ENCODE measurements at places on chromosomes 16 and 17.

DNA sequence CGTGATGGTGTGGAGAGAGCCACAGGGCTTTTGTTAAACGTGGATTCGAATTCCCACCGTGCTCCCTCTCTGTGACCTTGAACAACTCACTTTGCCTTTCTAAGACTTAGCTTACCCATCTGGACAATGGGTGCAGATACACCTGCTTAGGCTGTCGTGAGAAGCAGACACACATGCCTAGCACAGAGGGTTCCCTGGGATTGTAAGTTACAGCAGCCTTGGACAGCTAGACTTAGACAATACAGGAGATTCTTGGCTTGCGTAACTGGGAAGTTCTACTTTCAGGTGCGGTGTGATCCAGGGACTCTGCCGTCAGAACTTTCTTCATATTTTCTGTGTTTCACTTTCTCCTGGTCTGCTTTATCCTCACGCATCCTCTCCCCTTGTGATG lies 127.0 kb downstream of the ABCC1 start:
- DNase-seq = no peak

- peak; percentile 72 for DNase-seq
Observed at GRCh38 chr17:73291260-73291801, 20.5 kb downstream of the CDC42EP4 start.

DNA sequence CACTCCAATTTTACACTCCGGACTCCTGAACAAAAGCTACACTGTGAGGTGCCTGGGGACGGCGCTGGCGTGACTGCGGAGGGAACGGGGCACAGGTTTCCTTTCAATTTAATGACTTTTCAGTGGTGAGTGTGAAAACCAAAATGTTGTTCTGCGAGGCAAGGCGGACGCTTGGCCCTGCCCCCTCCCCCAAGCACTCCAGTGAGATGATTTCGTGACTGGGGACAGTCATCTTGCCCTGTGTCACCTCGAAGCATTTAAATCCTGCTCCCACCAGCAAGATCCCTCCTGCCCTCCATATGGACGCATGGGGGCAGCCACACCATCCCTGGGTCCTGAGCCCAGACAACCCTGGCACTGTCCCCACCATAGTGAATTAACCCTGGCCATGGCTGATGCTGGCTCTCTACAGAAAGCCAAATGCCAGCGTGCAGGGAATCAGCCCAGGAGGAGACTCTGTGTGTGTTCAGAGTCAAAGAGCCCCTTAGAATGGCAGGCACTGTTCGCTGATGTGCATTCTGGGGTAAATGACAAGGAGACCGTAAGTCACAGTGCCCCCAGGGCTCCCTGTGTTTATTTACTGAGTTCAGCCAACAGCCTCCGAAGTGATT lies 41.0 kb downstream of the C16orf95 start:
- DNase-seq = no peak

DNA sequence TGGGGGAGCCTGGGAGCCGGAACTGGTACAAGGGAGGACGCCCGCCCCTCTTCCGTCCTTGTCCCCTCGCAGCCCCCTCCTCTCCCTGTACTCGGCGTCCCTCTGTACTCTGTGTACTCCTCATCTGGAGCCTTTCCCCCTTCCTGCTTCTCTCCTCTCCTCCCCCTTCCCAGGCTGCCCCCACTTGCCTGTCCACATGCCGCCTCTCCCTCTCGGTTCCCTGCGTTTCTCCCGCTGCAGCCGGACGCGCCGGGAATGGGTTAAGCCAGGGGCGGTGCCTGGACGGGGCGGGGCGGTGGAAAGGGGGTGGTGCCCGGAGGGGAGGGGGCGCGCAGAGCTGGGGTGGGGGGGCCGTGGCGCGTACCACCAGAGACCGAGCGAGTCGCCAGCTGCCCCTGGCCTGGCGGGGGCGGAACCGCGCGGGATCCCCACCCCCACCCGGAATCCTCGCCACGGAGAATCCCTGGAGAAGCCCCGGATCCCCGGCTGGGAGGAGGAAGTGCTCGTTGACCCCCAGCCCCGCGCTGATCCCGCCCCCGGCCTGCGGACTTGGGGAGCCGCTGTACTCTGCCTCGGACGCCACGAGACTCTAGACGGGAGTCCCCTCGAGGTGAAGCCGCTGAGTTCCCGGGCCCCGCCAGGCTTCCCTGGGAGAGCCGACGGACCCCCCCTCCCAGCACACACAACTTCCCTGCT lies 22.6 kb downstream of the GJD3 start:
- peak; percentile 40 for DNase-seq

- peak; percentile 85 for DNase-seq
Observed at GRCh38 chr17:58317421-58318064, 11.1 kb downstream of the TSPOAP1 start.

GRCh38 chr17:36690190-36690589 lies 88.8 kb downstream of the MRM1 start:
- DNase-seq = no peak

- DNase-seq = no peak
Observed at GRCh38 chr16:81494434-81494806, 49.8 kb downstream of the CMIP start.

- DNase-seq = no peak
Observed at GRCh38 chr17:40068584-40068916, 5.8 kb downstream of the THRA start.

DNA sequence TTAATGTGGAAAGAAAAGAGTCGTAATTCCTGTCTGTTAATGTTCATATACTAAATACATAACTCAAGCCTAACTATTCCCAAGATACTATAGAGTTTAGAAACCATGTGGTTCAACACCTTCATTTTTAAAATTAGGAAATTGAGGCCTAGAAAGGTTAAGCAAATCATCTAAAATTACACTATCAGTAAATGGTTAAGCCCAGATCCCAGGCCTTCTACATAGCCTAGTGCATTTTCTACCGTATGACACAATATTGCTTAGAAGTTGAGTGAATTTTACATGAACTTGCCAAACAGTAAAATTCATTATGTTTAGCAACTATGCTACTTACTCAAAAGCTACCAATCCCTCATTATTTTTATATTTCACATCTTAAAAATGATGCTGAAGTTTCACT lies 6.8 kb downstream of the NACA2 start:
- DNase-seq = no peak

- DNase-seq = no peak
Observed at GRCh38 chr16:89385712-89386111, 104.6 kb downstream of the ANKRD11 start.

DNA sequence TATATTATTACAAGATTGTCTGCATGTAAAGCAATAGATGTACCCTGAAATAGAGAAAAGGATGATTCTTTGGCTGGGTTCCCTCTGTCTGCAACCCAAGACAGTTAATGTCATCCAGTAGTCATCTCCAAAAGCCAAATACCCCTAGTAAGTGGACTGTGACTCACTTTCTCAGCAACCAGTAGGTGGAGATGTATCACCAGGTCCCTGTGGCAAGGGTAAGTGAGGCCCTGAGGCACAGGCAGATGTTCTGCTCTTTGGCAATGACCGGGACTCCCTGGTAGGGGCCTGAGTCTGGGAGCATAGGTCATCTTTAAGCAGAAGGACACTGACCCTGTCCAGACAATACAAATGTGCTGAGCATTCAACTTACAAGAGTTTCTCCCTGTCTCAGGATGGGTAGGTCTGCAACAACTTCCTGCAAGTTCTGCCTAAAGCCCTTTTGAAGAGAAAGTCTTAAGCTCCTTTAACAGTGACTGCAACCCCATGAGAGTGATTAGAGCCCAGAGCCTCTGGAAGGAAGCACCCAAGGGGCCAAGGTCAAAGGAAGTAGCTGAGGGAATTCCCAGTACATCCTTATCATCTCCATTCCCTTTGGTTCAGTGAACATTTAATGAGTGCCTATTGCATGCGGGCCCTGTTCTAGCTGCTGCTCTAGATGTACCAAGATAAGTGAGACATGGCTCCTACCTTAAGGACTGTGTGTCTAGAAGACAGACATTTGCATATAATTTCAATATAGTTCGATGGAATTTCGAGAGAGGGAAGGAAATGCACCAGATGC lies 31.9 kb downstream of the PMP22 start:
- peak; percentile 40 for DNase-seq

DNA sequence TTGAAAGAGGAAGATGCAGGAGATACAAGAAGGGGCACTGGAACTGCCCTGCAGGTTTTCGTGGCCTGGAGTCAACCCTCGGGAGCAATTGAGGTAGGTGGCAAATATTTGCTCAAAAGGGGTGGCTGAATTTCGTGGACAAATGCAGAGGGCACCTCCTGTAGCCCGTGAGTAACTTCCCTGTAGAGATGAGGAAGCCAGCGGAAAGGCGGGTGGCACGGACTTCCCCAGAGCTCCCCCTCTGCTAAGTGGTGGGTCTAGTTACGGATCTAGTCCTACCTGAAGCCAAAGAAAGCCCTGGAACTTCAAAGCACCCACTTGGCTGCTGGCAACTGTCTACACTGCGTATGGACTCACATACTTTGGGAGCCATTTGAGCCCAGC lies 1.0 kb upstream of the ATP2C2 start:
- no peak for DNase-seq

GRCh38 chr16:8751481-8752311 lies 45.7 kb downstream of the TMEM186 start:
- DNase-seq = peak; percentile 77

- DNase-seq = no peak
Observed at GRCh38 chr16:50859628-50860360, 117.9 kb downstream of the CYLD start.

- DNase-seq = peak; percentile 68
Observed at GRCh38 chr17:75087558-75088453, at the start of gene SLC16A5. SLC16A5 (plus strand) TSS chr17:75087954; CDS start chr17:75093637, 5,683 bp downstream.

- DNase-seq = no peak
Observed at GRCh38 chr16:84087466-84088151, 29.1 kb downstream of the MBTPS1 start.

GRCh38 chr17:57144567-57144966 lies 59.5 kb downstream of the AKAP1 start:
- DNase-seq = no peak

- DNase-seq = peak; percentile 38
Observed at GRCh38 chr17:61410141-61411010, 10.7 kb downstream of the TBX2 start.

DNA sequence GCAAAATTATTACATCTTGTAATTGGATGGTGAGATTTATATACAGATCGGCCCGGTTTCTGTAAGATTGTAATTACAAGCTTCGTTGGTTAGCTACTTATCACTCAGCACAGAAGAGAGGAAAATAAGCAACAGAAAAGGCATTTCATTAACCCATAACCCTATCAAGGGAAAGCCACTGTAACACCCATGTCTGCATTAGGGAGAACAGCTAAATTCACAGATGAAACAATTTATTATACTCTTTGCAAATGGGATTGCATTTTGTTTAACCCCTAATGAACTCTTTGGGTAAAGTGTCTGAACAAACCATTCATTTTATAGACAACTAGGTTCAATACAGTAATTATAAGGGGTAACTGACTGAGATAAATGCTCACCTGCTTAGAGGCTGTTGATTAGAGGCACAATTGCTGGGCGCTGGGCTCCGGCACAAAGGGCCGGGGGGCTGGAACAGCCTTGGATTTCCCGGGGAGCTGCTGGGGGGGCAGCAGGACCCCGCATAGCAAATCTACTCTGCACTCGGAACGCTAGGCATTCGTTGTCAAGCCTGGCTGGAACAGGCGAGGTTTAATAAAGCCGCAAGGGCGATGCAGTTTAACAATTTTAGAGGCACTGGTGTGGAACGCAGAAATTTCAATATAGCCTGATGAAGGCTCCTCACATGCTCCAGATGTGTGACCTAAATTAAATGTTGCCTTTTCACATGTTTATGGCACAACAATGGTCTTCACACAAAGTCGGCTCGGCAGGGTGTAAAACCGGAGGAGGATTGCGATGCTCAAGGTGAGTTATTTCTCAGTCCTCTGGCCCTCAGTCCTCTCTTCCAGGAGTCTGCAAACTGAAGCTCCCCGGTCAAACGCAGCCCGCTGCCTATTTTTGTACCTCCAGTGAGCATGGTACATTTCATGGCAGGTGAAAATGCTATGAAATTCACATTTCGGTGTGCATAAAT lies 134.0 kb upstream of the IRX6 start:
- DNase-seq = no peak

GRCh38 chr17:57104461-57105175 lies 19.6 kb downstream of the AKAP1 start:
- DNase-seq = no peak

DNA sequence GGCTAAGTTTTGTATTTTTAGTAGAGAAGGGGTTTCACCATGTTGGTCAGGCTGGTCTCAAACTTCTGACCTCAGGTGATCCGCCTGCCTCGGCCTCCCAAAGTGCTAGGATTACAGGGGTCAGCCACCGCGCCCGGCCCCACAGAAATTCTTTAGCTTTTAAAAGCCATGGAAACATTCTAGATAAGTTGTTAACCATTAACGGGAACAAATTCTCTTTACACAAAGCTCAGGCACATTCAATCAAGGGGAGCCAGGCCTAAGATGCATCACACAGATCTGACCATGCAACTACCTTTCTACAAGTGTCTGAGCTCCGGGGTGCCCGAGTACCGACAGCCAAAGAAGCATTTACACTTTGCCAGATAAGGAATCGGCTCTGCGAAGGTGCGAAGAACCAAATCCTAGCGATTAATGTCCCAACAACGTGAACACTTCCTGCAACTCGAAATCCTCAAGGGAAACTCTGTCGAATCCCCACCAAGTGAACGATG lies 1.0 kb downstream of the EMC8 start:
- peak; percentile 15 for DNase-seq

DNA sequence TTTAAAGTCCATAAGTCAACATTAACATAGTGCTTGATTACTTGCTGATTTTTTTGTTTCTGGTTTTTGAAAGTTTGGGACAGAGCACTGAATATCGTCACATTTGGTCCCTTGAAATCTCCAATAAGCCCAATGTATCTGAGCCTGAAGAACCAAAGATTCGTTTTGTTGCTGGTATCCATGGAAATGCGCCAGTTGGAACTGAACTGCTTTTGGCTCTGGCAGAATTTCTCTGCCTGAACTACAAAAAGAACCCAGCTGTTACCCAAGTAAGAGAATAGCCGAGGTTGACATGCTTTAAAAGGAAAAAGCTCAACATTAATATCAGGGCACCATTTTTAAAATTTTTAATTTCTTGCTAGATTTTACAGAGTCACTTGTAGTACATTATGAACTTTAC lies 27.7 kb upstream of the GOSR1 start:
- no peak for DNase-seq

GRCh38 chr17:43979671-43980070 lies 24.8 kb upstream of the NAGS start:
- DNase-seq = no peak

- peak; percentile 59 for DNase-seq
Observed at GRCh38 chr17:42774066-42774745, 957 bp downstream of the VPS25 start.

- DNase-seq = no peak
Observed at GRCh38 chr17:69143151-69143550, 1.5 kb upstream of the ABCA6 start.

GRCh38 chr16:72474501-72475123 lies 302.7 kb upstream of the PMFBP1 start:
- DNase-seq = peak; percentile 46

GRCh38 chr17:66331038-66331816 lies 28.8 kb downstream of the PRKCA start:
- no peak for DNase-seq

- peak; percentile 74 for DNase-seq
Observed at GRCh38 chr17:2090804-2091534, 36.1 kb downstream of the HIC1 start.

- DNase-seq = no peak
Observed at GRCh38 chr17:46106966-46107644, 86.1 kb downstream of the KANSL1 start.

Data from epithelial cell of esophagus (primary cell).